ENCODE measurements at places on chromosomes 16 and 17.

DNA sequence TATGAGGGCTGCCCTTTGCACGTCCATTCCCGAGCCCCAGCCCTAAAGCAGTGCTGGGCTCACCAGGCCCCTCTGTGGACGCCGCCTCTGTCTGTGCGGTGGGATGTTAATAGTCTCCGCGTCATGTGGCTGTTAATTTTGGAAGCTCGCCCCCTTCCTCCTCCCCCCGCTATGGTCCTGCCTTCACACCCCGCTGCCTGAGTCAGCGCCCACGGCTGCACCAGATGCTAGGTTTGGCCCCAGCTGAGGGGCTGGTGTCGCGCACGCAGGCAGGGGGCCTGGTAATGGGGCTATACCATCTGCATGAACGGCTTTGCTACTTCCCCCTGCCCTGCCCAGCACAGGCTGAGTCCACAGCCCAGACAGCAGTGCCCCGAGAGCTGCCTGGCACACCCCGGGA, 4.1 kb upstream of the SSTR5 start:
- H3K27me3 ChIP-seq, result peaks cover 42% of the 10 kb centered on the region
- peaks cover 5% of the 10 kb centered on the region for H3K4me1 ChIP-seq
- peaks cover 5% of the 10 kb centered on the region for H3K36me3 ChIP-seq

DNA sequence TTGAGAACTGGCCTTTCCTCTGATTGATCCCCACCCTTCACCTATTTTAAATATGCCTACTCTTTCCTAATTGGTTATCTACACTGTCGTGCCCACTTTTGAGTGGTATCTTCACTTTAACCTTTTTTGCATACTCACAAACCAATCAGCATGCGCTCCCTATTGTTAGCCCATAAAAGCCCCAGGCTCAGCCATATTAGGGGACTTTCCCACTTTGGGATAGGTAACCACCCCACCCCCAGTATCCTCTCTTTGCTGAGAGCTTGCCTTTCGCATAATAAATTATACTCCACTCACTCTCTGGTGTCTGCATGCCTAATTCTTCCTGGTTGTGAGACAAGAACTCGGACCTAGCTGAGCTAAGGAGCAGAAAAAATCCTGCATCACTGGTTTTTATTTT, 59.5 kb upstream of the NOL11 start:
- H3K36me3 ChIP-seq, result peaks cover 12% of the 10 kb centered on the region
- no peak overlapping the region for H3K4me3 ChIP-seq
- H3K4me1 ChIP-seq, result peaks cover 48% of the 10 kb centered on the region
- peak overlapping the region; percentile 75 for H3K27ac ChIP-seq

DNA sequence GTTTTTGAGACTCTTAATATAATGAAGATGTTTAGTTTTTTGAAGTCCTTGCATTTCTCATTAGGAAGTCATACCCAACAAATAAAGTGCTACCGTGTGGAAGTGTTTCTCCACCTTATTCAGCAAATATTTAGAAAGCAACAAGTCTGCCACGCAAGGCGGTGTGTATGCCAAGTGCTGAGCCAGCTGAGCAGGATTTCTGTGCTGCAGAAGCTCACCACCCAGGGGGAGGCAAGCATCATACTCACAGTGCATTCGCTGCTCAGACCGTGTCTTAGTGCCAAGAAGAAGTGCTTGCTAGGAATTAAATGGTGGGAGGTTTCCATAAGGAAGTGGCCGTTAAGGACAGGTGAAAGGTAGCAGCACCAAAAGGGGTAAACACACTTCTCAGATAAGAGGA, 111.2 kb downstream of the ARHGAP44 start:
- no peaks in the 10 kb centered on the region for H3K4me1 ChIP-seq
- H3K36me3 ChIP-seq, result no peaks in the 10 kb centered on the region
- H3K27ac ChIP-seq, result no peak overlapping the region
- peaks cover 38% of the 10 kb centered on the region for H3K27me3 ChIP-seq

DNA sequence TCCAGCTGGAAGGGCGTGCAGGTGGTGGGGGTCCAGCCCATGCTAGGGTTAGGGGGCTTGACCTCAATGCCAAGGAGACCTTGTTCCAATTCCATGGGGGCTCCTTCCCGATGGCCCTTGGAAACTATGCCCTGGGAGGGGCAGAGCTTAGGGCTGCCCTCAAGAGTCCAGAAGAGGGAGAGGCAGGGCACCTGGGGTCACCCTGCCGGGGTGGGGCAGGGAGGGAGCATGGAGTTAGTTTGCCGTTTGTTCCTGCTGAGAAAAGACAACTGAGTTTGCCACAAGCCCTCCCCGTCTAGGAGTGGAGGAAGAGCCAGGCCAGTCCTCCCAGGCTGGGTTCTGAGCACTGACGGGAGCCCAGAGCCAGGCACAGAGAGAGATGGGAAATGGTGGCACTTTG, 21.4 kb downstream of the MMP15 start:
- peaks cover 17% of the 10 kb centered on the region for H3K27me3 ChIP-seq
- H3K36me3 ChIP-seq, result no peaks in the 10 kb centered on the region
- H3K4me1 ChIP-seq, result no peaks in the 10 kb centered on the region
- no peak overlapping the region for H3K27ac ChIP-seq
- DNase-seq, result no peak

DNA sequence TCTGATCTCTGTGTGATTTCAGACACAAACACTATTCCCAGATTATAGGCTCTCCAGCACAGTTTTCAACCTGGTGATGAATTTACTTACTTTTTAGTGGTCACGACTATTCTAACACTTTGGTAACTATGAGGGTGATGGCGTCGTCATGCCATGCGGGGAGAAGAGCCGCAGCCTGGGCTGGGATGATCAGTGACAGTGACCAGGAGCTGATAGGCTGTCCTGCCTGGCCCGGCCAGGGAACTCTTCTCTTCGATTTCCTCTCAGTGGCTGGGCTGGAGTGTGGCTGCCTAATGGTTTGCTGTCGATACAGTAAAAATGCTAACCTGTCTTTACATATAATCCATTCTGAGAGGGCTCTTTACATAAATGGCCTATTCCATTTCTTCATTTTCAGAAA, 113.1 kb downstream of the IRX3 start:
- peaks cover 47% of the 10 kb centered on the region for H3K27me3 ChIP-seq
- H3K4me3 ChIP-seq, result no peak overlapping the region
- H3K36me3 ChIP-seq, result no peaks in the 10 kb centered on the region
- DNase-seq, result no peak

DNA sequence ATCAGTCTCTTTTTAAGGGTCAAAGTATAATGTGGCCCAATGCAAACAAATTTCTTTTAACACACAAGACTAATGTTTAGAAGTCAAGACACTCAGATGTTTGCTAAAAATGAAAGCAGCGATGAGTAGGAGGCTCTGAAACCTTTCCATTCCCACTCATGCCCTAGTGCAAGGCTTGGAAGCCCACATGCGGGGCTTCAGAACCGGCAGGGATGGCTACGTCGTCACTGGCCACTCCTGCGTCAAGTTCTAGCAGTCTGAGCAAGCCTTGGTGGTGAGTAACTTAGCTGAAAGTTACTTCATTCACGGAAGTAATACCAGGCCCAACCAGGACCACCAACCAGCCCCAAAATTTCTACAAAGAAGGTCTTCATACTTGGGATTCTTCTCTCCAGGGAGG, 14.8 kb upstream of the TMED6 start:
- H3K36me3 ChIP-seq, result peaks cover 54% of the 10 kb centered on the region
- H3K27me3 ChIP-seq, result no peaks in the 10 kb centered on the region
- H3K4me1 ChIP-seq, result peaks cover 21% of the 10 kb centered on the region
- H3K27ac ChIP-seq, result no peak overlapping the region

DNA sequence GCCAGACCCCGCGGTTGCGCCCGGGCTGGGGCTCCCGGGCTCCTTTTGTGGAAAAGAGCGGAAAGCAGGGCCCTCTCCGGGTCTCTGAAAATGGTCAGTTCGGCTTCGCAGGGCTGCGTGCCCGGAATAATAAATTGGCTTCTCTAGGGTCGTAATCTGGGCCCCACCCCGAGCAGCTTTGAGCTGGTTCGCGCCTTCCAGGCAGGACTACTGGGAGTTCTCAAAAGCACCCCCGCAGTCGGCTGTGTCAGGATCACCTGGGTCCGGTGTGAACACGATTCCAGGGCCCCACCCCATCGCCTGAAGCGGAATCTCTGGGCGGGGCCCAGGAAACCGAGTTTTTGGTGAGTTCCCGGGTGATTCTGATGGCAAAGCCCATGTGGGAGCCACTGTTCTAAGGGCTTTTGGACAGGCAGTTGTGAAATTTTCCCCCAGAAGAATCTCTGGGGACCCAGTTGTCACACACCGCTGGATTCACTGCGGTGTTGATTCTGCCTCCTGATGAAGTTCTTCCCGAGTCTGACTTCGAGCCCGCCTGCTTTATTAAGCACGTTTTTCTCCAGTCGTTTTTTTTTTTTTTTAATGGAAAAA, 77.0 kb downstream of the MRC2 start:
- H3K27ac ChIP-seq, result no peak overlapping the region
- H3K4me1 ChIP-seq, result no peaks in the 10 kb centered on the region
- DNase-seq, result no peak
- peaks cover 2% of the 10 kb centered on the region for H3K36me3 ChIP-seq
- H3K27me3 ChIP-seq, result peaks cover 8% of the 10 kb centered on the region
- H3K4me3 ChIP-seq, result peak overlapping the region; percentile 69

- DNase-seq, result no peak
- H3K27ac ChIP-seq, result no peak overlapping the region
- peaks cover 12% of the 10 kb centered on the region for H3K36me3 ChIP-seq
- no peak overlapping the region for H3K4me3 ChIP-seq
- H3K27me3 ChIP-seq, result no peaks in the 10 kb centered on the region
Observed at GRCh38 chr17:29252101-29252791, 5.6 kb downstream of the CRYBA1 start.

- H3K4me1 ChIP-seq, result peaks cover 67% of the 10 kb centered on the region
- H3K27me3 ChIP-seq, result no peaks in the 10 kb centered on the region
- no peak overlapping the region for H3K4me3 ChIP-seq
- H3K27ac ChIP-seq, result no peak overlapping the region
- H3K36me3 ChIP-seq, result peaks cover 5% of the 10 kb centered on the region
- no peak for DNase-seq
Observed at GRCh38 chr17:60386147-60387058, 5.5 kb downstream of the USP32 start.

DNA sequence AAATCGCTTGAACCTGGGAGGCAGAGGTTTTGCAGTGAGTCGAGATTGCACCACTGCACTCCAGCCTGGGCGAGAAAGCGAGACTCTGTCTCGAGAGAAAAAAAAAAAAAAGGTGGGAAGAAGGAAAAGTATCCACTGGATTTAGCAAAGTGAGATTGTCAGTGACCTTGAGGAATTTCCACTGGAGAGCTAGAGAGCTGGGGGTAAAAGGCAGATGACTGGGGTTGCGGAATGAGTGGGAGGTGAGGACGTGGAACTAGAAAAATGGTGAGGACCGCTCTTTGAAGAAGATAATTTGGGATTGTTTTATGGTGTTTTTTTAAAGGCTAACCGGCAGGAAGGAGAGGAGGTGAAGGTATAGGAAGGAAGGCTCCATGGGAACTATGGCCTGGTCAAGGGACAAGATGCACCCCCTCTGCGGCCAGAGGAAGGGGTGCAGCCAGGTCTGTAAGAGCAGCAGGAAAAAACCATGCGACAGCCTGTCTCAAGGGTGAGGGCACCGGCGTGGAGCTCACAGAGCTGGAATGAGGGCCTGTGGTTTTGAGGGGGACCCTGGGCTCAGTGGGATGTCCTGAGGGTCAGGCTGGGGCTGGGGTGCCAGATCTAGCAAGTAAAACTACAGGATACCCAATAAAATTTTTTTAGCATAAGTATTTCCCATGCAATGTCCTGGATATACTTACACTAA, 694 bp upstream of the MLST8 start:
- peaks cover 18% of the 10 kb centered on the region for H3K36me3 ChIP-seq
- no peaks in the 10 kb centered on the region for H3K27me3 ChIP-seq
- peaks cover 14% of the 10 kb centered on the region for H3K4me1 ChIP-seq
- H3K27ac ChIP-seq, result peak overlapping the region; percentile 84
- H3K4me3 ChIP-seq, result peak overlapping the region; percentile 78
- DNase-seq, result no peak

Data from central memory CD8-positive, alpha-beta T cell (primary cell).